NCI-H2107 (cell line): ENCODE measurements at places on chromosomes 2 and 18.

DNA sequence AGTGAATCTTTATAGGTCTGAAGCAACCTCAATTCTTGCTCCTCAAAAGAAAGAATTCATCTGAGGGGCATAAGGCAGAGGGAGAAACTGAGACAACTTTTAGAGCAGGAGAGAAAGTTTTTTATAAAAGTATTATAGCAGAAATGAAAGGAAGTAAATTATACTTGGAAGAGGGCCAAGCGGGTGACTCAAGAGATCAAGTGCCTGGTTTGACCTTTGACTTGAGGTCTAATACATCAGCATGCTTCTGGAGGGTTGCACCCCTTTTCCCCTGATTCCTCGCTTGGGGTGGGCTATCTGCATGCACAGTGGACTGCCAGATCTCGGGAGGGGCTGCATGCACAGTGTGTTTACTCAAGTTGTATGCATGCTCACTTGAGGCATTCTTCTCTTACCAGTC lies 268.5 kb upstream of the LRATD1 start:
- no peak for DNase-seq

DNA sequence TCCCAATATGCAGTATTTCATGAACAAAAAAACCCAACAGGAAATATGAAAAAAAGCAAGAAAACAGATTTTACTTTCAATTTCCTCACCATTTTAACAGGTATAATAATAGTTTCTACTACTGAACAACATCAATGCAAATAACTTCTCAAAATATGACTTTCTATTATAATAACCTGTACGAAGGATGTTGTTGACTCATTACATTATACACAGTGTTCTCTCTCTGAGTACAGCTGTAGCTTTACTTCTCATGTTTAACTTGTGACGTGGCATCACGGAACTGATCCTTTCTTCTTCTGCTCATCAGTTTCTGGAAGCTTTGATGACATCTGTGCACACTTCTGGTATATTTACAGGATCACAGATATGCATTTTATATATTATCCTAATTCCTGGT lies 40.0 kb downstream of the FAM228A start:
- DNase-seq = no peak

DNA sequence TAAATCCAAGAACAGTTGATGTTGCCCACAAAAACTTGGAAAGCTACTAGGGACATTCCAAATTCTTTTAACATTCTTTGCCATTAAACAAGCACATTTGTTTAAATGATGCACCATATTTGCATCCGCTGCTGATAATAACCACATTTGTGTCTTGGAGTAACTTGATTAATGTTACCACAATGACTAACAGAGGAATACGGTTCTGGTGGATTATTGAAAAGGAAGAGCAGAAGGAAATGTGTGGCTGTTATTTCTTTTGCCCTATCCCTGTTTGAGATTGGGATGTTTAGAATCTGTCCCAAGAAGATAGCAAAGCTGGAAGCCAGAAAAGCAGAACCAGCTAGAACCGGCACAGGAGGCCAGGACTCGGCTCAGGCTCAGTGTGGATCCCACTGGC lies 39.2 kb upstream of the RASGRP3 start:
- no peak for DNase-seq

GRCh38 chr2:150319658-150320555 lies 167.6 kb downstream of the RND3 start:
- no peak for DNase-seq

GRCh38 chr18:8978394-8978793 lies 124.1 kb upstream of the NDUFV2 start:
- DNase-seq = no peak

- no peak for DNase-seq
These were observed 20.1 kb downstream of the CEP68 start for GRCh38 chr2:65076345-65076710.

GRCh38 chr2:234625626-234626250 lies 128.9 kb upstream of the ARL4C start:
- no peak for DNase-seq

GRCh38 chr2:23291239-23291638 lies 93.7 kb upstream of the KLHL29 start:
- no peak for DNase-seq

- DNase-seq = peak; percentile 29
These were observed 1.1 kb upstream of the ONECUT2 start for GRCh38 chr18:57433934-57434535.

DNA sequence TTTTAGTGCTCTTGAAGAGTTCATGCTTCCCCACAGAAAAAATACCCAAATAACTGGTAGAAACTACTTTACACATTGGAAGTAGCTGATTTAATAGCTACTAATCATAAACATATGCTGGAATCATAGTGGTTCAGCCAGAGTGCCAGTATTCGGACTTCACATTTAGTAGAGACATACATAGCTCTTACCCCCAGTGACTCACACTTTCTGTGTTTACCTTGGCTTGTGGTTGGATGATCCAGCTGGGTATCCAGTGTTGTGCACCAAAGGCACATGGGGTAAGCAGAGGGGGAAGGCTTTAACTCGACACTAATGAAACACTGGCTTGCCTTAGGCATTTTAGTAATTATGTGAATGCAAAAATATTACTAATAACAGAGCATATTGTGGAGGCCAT lies 18.1 kb downstream of the ARHGAP28 start:
- DNase-seq = no peak

- DNase-seq = no peak
These were observed 289.1 kb downstream of the GULP1 start for GRCh38 chr2:188580738-188581137.

GRCh38 chr18:27921392-27921791 lies 255.5 kb downstream of the CDH2 start:
- no peak for DNase-seq
